NCI-H1417 treated with DMSO at 0.1 percent for 48 hours (cell line): ENCODE measurements at places on chromosomes 1 and 21.

DNA sequence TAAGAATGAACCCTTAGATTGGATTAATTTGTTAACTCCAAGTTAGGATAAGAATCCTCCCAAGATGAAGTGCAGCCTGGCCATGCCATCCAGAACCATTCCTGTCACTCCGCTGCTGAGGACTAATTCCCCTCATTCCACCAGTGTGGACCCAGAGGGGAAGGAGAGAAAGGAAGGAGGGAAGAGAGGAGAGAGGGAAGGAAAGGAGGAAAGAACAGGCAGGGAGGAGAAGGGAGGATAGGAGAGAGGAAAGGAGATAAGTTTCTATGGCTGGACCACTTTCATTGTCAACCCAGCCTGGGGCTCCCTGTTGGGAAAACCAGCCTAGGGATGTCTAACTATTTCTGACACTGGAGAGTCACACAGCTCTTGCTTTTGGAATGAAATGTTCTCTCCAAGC lies 4.7 kb downstream of the MRAP start:
- no peak for DNase-seq

DNA sequence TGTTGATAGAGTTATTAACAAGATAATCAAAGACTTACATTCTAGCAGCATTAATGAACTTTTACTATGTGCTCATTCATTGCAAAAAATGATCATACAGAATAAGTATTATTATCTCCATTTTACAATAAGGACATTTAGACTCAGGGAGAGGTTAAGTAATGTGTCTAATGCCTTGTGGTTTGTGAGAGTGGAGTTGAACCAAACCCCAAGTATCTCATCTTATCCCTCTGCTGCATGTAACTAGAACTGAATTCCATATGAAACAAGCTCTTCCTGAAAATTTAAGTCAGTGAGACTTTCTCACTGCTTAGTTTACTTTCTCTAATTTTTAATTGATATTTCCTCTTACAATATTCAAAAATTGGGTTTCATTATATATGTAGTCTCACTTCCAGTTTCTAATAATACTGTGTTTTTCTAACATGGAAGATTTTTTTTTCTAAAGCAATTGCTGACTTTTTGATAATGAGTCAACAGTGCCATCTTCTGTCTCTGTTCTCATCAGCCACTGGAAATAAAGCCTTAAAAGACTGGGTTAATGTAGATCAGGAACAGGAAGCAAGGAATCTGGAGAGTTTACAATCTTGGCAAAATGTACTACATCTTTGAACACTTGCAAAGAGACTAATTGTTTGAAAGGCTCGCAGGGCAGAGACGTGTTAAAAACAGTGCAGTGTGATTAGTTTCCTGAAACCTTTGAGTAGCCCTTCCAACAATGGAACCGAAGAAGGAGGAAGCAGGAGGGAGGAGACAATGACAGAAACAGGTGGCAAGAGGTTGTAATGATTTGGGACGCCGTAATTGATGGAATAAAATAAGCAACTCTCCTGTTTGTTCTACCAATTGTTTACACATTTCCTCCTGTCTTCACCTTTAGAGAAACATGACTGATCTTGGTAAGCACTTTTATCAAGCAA lies 567.6 kb downstream of the MRPL39 start:
- DNase-seq: peak; percentile 75

DNA sequence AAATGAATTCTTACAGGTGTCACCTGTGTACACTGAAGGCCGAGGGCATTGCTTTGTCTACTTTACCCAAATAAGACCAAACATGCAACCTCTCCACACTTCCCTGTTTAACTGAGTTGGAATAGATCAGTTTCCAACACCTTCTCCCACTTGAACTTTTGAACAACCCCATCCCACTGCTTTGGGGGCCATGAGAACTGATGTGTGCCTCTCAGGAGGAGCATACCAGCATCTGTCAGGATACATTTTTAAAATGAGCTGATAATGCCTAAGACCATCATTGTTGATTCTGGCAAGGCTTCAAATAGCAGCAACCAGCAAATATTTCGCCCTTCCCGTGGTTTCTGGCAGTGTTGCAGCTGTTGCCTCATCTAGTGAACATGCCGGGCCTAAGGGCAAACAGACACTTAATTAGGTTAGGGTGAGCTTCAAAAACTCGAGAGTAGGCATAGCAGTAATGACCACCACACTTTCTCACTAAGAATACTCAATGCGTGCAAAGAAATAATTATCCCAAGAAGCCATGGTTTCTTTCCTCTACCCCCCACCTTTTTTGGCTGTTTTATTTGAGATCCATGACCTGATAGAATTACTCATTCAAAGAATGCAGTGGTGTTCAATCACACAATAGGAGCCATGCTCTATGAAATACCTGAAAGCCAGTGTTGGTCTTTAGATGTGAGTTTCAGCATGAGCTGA lies 63.7 kb downstream of the MAP10 start:
- no peak for DNase-seq

- DNase-seq: no peak
Measured at GRCh38 chr1:154502744-154503115, 518 bp upstream of the SHE start.

GRCh38 chr21:35254006-35254764 lies 205.1 kb upstream of the RUNX1 start:
- no peak for DNase-seq

GRCh38 chr1:46599059-46599970 lies 4.8 kb downstream of the MKNK1 start:
- no peak for DNase-seq

DNA sequence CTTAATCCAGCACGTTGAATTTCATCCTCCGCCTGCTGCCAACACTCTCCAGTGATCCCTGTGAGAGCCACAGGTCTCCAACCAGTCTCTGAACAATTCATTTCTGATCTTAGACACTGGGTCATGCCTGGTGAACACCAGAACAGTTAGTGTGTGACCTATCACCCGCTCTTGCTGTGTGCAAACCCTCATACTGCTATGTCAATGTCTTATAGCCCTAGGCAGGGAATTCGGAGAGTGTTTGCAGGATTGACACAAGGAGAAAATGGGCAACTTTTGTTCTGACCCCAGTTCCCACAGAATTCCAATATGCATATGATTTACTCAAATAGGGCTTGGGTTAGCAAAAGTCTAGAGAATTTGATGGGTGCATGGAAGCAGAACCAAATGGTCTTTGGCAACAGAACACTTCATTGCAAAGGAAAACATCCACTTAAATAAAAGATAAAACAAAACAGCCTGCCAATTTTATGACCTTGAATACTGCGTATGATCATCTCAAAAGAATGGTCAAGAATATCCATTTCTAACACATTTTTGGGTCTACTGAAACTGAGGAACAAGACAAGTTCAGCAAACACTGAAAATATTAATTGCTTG lies 23.0 kb upstream of the GUCA2B start:
- DNase-seq: no peak

- DNase-seq: no peak
Measured at GRCh38 chr1:178121883-178122282, 28.0 kb downstream of the RASAL2 start.

- DNase-seq: peak; percentile 40
Measured at GRCh38 chr1:229230893-229231753, 39.8 kb upstream of the RAB4A start.

GRCh38 chr1:230211436-230212145 lies 144.6 kb downstream of the GALNT2 start:
- no peak for DNase-seq

- no peak for DNase-seq
Measured at GRCh38 chr1:164628772-164629171, 69.8 kb downstream of the PBX1 start.

DNA sequence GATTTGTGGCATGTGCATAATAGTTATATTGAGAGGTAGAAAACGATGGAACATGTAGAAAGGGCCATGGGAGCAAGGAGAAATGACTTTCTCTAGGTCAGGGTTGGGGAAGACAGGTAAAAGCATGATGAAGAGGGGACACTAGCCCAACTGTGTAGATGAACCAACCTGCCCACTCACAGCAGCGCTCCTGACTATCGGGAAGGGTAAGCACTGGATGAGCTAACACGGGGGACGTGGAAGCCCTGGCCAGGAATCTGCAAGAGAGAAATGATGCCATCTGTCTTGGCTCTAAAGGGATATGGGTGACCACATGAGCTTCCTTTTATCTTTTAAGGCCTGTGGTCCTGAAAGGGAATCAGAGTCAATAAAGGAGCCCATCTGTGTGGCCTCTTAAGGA lies 36.2 kb upstream of the TMEM125 start:
- DNase-seq: no peak

GRCh38 chr1:207807326-207807689 lies 55.5 kb downstream of the CD46 start:
- DNase-seq: no peak

- peak; percentile 13 for DNase-seq
Measured at GRCh38 chr1:16243936-16244649, 7.1 kb upstream of the CPLANE2 start.

GRCh38 chr1:182817802-182818201 lies 21.3 kb upstream of the DHX9 start:
- DNase-seq: no peak

- no peak for DNase-seq
Measured at GRCh38 chr1:94819238-94819944, 766 bp upstream of the SLC44A3 start.

- no peak for DNase-seq
Measured at GRCh38 chr1:202835548-202836072, 24.9 kb downstream of the PCAT6 start.
